ENCODE measurements at places on chromosomes 6 and 20. TPM values are rescaled to one million over a fixed set of nuclear protein-coding genes. Genes with fewer than 3 reads are reported as not detected.

DNA sequence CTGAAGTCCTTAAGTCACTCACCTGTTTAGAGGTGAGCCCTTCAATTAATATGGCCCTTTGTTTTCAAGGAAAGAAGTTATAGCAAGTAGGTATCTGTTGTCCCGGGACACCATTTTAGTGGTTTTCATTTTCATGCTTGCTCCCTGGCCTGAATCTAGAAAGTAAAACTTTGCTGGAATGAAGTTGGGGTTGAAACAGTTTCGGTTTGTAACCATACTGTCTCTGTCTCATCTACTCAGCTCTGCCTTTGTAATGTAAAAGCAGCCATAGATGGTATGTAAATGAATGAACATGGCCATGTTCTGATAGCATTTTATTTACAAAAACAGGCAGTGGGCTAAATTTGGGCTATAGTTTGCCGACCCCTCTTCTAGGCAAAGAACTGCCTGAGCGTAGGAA lies 64.9 kb upstream of the GNRH2 start:
- peaks cover 14% of the 10 kb centered on the region for H3K36me3 ChIP-seq
- no peaks in the 10 kb centered on the region for H3K27me3 ChIP-seq
- peaks cover 11% of the 10 kb centered on the region for H3K4me1 ChIP-seq
- DNase-seq: no peak
- no peak overlapping the region for H3K27ac ChIP-seq

GRCh38 chr6:161223646-161224045 lies 50.2 kb downstream of the AGPAT4 start:
- H3K4me1 ChIP-seq: peaks cover 43% of the 10 kb centered on the region
- no peak for DNase-seq
- H3K27me3 ChIP-seq: no peaks in the 10 kb centered on the region
- H3K4me3 ChIP-seq: no peak overlapping the region
- no peak overlapping the region for H3K27ac ChIP-seq
- peaks cover 9% of the 10 kb centered on the region for H3K36me3 ChIP-seq

DNA sequence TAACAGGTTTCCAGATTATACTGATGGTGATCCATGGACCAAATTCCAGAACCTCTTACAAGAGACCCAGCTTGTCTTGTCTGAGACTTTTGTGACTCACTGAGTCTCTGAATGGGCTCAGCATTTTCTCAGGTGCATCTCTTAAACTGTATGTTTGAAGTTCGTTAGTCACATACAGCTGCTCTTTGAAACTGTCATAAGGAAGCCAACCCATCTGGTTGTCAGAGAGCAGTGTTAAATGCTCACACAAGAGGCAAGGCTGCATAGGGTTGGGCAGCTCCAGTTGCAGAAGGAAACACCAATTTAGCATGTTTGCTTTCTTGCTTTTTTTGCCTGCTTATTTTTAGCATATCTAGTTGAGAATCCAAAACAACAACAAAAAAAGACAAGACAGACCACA lies 47.1 kb downstream of the TRIM27 start:
- H3K4me3 ChIP-seq: no peak overlapping the region
- H3K36me3 ChIP-seq: peaks cover 5% of the 10 kb centered on the region
- peaks cover 19% of the 10 kb centered on the region for H3K4me1 ChIP-seq
- no peak overlapping the region for H3K27ac ChIP-seq

ALDH8A1 gene
- total RNA-seq: 0.47 TPM

GRCh38 chr6:123323452-123324329 lies 313.1 kb downstream of the TRDN start:
- H3K4me1 ChIP-seq: no peaks in the 10 kb centered on the region
- no peak overlapping the region for H3K27ac ChIP-seq
- H3K4me3 ChIP-seq: no peak overlapping the region
- H3K27me3 ChIP-seq: no peaks in the 10 kb centered on the region
- no peaks in the 10 kb centered on the region for H3K36me3 ChIP-seq
- no peak for DNase-seq
